ENCODE measurements at places on chromosomes 2 and 18.

- no peak for DNase-seq
Observed at GRCh38 chr2:30686669-30687068, 120.6 kb downstream of the CAPN13 start.

DNA sequence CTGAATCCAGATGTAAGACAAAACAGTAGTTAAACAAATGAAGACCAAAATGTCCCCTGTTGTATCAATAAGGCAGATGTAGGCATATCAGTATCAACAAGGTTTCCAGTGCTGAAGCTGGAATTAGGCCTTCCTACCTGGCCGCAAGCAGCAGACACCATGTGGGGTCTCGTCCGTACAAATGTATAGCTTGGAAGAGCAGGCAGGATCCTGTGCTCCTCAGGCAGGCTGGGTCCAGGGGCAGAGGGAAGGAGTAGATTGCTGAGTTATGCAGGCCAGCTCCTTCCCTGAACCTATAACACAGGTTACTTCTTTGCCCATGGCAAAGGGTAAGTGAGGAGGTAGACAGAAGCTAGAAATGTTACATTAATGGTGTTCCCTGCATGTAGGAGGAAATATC is 23.5 kb downstream of the NTSR2 start:
- DNase-seq = no peak

DNA sequence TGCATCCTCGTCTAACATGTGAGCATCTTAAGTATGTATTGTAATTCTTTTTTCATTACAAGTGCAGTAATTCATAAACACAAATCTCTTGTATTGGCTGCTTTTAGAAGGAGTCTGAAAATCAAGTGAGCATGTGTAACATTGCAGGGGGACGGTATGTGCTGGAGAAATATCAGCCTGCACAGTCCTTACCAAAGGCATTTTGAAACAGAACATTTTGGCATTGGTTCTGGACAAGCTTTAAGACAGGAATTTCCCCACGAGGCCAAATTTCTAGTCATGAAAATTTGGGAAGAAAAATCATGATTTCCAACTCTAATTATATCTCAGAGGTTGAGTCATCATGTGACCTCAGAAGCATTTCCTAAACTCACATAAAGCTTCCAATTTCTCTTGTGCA is 24.7 kb upstream of the NRP2 start:
- DNase-seq = no peak

GRCh38 chr2:207167099-207167923 is 1.6 kb upstream of the KLF7 start:
- DNase-seq = no peak

DNA sequence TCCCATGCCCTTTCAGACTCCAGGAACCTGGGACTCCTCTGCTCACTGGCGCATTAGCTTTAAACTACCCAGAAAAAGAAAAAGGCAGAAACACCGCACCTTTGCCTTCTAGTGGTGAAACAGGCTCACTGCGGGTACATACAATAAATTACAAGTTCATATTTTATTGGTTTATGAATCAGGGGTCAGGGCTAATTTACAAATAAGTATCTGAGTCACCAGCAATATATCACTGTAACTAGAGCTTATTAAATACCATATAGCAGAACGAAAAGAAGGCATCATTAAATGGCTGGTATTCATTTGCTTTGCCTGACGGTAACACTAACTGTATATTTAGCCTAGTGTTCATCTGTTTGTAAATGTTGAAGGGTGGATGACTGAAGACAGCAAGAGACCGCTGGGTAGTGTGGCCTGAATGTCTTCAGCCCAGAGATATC is 26.9 kb upstream of the DTNB start:
- DNase-seq = no peak

GRCh38 chr2:100178085-100178788 is 35.8 kb upstream of the AFF3 start:
- DNase-seq = no peak

DNA sequence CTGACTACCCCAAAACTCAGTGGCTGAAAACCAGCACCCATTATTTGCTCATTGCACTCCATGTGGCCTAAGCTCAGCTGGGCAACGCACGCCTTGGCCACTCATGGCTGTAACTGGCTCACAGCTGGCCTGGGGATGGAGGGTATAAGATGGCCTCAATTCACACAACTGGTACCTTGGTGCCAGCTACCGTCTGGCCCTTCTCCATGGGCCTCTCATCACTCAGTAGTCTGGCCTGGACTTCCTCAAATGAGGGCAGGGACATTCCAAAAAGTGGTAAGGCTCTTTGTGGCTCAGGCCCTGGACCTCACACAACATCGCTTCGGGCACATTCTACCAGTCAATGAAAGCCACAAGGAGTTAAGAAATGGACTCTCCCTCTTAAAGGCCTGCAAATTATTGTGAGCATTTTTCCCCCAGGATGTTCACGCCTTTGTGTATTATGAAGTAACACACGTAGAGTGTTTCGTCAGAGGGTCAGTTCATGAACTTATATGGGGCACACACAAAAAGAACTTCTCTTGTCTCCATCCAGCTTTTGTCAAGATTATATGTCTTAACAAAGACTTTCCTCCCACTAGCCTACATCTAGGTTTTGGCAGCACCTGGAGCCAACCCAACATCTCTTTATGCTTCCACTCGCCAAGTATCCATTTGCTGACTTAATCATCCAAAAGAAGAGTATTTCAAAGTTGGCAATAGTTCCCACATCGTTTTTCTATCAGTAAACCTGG is 145.2 kb downstream of the CCBE1 start:
- DNase-seq = no peak

GRCh38 chr2:149552226-149552625 is 35.3 kb downstream of the MMADHC start:
- DNase-seq = no peak

DNA sequence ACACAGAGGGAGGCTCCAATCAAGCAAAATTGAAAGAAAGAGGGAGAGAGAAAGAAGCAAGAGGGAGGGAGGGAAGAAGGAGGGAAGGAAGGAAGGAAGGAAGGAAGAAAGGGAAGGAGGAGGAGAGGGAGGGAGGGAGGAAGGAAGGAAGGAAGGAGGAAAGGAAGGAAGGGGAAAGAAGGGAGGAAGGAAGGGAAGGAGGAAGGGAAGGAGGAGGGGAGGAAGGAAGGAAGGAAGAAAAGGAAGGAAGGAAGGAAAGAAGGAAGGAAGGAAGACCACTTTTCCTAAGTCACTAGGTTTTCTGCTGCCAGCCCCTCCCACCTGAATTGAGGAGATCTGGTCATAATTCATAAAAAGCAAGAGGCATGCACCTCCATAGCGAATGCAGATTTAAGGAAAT is 287.0 kb downstream of the SP3 start:
- DNase-seq = no peak
